SIG-M5 (cell line): ENCODE measurements at places on chromosomes 5 and 9.

DNA sequence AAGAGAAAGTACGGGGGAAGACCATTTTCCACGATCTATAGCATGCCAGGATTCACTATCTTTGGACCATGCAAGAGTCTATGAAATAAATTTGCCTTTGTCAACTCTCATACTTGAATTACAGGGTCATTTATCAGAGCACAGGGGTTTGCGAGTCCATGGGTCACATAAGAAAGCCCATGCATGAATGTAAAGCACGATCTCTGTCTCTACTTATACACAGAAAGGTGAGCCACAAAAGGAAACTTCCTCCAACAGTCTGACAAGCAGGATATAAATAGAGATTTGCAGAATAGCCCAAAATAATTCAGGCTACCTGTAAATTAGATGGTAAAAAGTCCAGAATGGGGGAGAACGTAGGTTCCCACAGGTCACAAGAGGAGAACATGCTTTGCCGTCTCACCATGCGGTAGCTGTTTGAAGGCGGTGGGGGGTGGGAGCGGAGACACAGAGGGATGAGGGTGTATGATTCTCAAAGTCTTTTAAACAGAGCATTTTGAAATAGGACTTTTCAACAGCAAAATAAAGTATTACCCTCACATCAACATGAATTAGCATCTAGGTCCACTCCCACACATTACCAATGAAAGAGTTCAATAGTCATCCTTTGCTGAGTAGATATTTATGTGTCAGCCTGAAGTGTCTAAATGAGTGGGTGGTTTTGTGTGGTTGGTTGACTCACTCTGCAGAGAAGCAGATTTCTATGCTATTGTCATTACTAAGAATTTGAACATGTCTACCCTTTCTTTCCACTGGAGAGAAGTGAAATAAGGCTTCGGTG is 279.7 kb downstream of the EBF1 start:
- DNase-seq: no peak

DNA sequence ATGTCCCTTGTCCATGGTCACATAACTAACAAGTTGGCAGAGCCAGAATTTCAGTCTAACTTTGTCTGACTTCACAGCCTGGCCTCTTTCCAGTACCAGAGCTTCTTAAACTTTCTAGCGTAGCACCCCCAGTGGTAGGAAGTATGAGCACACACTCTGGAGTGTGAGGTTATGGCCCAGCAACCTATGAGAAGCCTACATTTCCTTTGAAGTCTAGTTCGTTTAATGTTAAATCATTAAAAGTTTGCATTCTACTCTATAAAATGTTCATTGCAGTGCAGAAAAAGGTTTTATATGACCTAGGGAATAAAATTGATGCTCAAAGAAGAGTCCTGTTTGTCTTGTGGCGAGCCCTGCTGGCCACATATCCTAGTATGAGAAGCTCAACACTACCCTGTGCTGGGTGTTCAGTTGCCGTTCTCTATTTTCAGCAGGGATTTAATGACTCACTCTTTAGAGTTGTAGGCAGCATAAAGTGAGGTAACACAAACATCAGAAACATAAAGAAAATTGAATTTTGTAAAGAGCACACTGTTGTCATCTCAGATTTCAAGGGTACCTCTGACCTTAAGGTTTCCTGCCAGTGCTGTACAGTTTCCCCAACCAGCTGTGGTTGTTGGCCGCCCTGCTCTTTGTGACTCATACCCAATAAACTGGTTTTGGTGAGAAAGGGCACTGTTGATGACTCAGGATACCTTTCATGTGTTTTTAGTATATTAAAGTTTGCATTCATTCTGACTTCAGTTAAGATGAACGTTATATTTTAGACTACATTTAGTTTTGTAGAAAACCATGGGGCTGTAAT is 14.3 kb downstream of the MCCC2 start:
- DNase-seq: no peak

GRCh38 chr9:78325846-78326360 is 29.0 kb downstream of the PSAT1 start:
- no peak for DNase-seq

- DNase-seq: no peak
Measured at GRCh38 chr9:4796988-4797853, 4.5 kb downstream of the RCL1 start.

GRCh38 chr5:139676951-139677735 is 29.0 kb downstream of the CXXC5 start:
- no peak for DNase-seq

DNA sequence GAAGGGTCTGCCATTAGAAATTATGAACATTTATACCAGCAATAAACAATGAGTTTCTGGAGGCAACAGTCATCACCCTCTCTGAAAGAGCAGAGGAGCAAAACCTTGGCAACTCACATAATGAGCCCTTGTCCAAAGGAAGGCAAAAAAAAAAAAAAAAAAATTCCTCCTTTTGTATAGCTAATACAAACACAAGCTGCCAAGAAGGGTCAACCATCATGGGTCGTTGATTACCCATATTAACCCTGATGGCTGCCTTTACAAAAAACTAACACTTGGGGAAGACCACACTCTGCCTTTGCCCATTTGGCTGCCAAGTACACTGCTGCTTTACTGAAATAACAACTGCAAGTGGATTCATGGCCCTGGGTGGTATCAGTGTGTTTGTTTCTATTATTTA is 272.7 kb downstream of the ADAMTSL1 start:
- no peak for DNase-seq

DNA sequence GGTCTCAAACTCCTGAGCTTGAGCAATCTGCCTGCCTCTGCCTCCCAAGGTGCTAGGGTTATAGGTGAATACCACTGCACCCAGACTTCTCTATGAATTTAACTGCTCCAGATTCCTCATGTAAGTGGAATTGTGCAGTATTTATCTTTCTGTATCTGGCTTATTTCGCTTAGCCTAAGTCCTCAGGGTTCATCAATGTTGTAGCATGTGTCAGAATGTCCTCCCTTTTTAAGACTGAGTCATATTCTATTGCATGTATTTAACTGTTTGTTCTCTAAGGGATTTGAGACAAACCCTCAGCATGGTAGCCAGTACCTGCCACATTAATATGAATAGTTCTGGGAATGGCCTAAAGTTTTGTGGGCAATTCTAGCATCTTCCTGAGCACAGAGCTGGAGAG is 53.9 kb upstream of the TUT7 start:
- no peak for DNase-seq

DNA sequence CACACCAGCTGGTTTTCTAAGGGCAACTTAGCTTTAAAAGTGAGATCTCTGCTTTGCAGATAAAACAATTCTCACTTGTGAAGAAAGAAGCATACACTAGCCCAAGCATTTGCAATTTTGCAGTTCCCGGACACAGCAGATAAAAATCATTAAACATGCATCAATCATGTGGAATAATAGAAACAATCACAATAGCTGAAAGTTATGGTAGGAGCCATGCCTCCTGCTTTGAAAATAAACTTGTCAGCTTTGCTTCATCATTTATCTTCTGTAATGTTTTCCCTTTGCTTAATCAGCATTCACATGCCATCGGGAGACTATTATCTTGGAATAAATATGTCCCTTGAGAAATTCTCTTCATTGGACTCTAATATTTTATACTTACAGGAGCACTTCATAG is 60.3 kb upstream of the DAB2 start:
- no peak for DNase-seq
